ENCODE measurements at places on chromosomes 6 and 20.
A peak's percentile ranks its signal among the peaks of the same experiment; 100 is the strongest.

- no peak for DNase-seq
These were observed 55.0 kb downstream of the TOX2 start for GRCh38 chr20:43969501-43970182.

GRCh38 chr6:147873816-147874215 is 365.3 kb downstream of the SAMD5 start:
- no peak for DNase-seq

DNA sequence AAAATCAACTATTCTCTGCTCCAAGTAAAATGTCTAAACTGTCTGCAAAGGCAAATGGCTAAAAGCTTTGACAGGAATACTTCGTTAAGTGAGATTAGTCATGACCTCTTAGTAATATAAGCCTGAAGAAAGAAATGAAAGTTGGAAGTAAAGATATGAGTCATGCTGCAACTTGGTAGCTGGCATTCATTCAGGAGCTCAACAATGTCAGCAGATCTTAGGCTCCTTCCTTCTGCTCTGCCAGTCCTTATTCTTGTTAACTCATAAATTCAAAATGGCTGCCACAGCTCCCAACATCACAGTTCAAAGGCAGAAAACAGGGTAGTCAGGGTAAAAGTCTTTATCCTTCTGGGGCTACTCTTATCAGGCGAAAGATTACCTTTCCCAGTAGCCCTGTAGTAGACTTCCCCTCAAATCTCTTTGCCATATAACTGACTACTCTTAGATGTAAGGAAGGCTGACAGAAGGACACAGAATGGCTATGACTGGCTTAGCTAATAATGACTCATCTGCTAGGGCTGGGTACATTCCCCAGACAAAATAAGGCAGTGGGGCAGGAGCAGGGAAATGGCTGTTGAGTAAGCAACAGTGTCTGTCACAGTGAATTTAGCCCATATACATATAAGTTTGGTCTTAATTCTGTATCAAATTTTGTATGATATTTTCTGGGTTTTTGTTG is 24.4 kb upstream of the C6orf62 start:
- peak; percentile 84 for DNase-seq

DNA sequence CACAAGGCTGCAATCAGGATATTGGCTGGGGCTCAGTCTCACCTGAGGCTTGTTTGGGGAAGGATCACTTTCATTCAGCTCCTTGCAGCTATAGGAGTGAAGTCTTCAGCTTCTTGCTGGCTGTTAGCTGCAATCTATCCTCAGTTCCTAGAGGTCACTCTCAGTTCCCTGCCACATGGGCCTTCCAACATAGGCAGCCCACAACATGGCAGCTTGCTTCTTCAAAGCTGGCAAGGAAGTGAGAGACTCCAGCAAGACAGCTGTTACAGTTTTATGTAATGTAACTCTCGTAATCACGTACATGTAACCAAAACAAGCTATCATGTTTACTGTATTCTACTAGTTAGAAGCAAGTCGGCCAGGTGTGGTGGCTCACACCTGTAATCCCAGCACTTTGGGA is 226.9 kb downstream of the CDC5L start:
- DNase-seq, result no peak

DNA sequence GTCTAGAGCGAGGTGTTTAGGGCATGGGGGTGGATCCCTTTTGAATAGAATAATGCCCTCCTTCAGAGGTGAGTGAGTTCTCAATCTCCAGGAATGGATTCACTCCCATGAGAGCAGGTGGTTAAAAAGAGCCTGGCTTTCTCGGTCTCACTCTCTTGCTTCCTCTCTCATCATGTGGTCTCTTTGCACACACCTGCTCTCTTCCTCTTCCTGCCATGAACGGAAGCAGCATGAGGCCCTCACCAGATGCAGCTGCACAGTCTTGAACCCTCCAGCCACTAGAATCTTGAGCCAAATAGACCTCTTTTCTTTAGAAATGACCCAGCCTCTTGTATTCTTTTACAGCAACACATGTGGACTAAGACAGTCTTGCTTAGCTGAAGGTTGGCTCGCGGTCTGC is 119.3 kb downstream of the BMP7 start:
- no peak for DNase-seq

GRCh38 chr20:52017669-52018317 is 173.8 kb downstream of the ZFP64 start:
- no peak for DNase-seq

GRCh38 chr20:64256282-64256935 is 861 bp downstream of the PCMTD2 start:
- DNase-seq, result no peak

All from T-helper 2 cell (primary cell).